ENCODE measurements at places on chromosomes 2 and 18. TPM values are rescaled to one million over a fixed set of nuclear protein-coding genes. Genes with fewer than 3 reads are reported as not detected.

DNA sequence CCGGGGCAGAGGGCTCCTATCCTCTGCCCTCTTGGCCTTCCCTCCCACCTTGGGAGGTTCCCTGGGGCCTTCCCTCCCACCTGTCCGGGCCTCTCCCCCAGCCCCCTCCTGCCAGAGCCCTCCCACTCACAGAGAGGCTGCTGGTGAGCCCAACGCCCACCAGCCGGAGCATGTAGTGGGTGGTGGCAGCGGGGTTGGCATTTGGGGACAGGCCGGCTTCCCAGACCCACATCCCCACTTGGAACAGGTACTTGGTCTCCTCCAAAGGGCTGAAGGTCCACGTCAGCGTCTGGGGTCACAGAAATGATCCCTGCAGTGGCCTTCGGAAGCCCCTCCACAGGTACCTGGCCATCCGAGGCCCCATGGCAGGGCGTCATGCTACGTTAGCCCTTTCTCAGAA lies 19.3 kb downstream of the CFAP65 start:
- no peak for DNase-seq

- no peak for DNase-seq
These were observed 1094.6 kb upstream of the CDH2 start for GRCh38 chr18:29271501-29271900.

- peak; percentile 17 for DNase-seq
These were observed 52.1 kb upstream of the FAHD2A start for GRCh38 chr2:95350368-95350767.

CXCR1 gene
- total RNA-seq = not detected

GRCh38 chr18:24567199-24567598 lies 106.8 kb downstream of the HRH4 start:
- DNase-seq = no peak

Data from osteoblast (primary cell).